ENCODE measurements at places on chromosomes 5 and 9.

- peak; percentile 4 for DNase-seq
Measured at GRCh38 chr9:134895908-134896833, 15.6 kb downstream of the FCN2 start.

DNA sequence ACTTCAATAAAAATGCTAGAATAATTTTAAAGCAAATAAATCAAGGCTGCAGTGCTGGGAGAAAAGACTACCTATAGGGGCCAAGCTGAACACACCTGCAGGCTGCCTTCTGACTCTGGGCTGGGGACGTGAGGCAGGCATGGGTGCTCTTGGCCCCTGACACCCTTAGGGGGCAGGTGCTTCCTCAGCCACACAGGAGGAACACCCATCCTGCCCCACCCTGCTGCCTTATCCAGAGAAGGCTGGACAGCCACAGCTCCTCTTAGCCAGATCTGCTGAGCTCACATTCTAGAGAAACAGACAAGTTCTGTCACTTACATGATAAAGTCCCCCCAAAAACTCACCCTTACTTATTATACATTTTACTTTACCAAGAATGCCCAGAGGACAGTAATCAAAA lies 6.6 kb upstream of the LMX1B start:
- DNase-seq = no peak

DNA sequence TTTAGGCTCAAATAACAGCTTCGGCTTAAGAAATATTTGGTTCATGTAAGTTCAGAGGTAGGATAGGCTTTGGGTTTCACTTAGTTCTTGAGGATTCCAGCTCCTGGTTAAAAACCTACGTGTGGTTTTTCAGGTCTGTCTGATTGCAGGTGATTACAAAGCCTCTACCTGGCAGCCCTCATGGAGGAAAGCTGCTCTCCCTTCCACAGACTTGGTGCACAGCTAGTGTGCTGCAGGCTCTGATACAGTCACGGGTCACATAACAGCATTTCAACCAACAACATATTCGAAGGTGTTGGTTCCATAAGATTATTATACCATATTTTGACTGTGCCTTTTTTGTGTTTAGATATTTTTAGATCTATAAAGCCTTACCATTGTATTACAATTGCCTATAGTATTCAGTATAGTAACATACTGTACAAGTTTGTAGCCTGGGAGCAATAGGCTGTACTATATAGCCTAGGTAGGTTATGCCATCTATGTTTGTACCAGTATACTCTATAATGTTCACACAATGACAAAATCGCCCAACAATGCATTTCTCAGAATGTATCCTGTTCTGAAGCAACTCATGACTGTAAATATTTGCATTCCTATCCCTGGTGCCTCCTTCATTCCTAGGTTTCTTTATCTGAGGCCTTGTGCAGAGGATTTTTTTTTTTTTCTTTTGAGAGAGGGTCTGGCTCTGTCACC lies 8.0 kb upstream of the DCP2 start:
- DNase-seq = peak; percentile 70

- DNase-seq = no peak
Measured at GRCh38 chr9:105887679-105888078, 193.3 kb downstream of the TMEM38B start.

DNA sequence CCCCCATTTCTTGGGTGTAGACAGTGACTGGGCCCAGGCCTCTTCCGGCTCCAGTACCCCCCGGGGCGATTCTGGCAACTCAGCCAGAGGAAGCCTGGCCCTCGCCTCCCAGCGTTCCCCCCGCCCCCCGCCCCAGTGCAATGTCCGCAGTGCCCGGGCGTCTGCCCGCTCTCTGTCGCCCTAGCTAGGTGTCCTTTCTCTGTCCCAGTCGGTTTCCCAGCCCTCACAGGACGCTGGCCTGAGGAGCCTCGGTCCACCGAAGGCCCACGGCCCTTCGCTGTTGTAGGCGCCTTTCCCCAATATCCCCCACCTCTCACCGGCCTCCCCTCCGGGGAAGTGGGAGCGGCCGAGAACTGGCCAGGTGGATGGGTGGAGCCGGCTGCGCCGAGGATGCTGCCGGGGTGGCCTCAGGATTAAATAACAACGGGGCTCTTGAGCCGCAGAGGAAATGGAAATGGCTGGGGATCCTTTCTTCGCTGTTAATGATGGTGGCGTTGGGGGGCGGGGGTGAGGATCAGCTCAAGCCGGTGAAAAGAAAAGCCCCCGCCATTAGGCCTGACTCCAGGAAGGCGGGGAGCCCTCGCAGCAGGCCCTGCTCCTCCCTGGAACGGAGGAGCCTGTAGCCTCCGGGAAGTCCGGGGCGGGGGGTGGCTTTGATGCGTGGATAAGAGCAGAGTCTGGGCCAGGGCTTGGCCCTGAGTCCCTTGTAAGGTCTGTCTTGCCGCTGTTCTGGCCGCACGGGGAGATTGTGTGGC lies 1.1 kb upstream of the SPRY4 start:
- DNase-seq = no peak

Data from bronchial epithelial cell (primary cell).